ENCODE measurements at places on chromosomes 6 and 20.
A peak's percentile ranks its signal among the peaks of the same experiment; 100 is the strongest.

DNA sequence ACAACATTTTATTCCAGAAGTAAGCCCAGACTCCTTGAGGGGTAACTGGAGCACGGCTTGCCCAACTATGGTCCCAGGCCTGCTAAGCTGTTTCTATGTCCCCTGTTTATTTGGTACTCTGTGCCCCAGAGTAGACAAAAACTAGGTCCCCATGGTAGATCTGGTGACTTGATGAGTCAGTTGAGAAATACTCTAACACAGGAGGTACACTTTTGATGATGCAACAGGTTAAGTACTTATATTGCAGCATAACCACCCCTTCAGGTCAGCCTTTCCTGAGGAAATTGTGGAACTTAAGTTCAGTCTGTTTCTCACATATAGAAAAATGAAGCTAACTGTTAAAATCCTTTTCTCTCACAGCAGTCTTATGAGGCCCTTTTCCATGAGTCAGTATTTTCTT is 19.6 kb downstream of the TTPAL start:
- DNase-seq, result peak; percentile 82

DNA sequence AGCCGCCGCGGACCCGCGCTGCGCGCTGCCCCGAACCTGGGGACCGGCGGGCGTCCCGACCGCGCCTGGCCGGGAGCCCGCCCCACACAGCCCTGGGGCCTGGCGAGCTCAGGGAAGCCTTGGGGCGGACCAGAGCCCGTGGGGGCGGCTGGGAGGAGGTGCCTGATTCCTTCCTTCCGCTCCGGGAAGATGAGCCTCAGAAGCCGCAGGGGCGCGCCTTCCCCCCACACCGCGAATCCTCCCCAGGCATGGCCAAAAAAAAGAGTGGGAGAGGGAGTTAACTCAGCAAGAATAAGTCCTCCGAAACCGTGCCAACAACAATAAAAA is at the start of gene CBLN4:
CBLN4 (minus strand) TSS at position 131 of the 327 bp plus-strand sequence. CDS start 1,348 bp downstream, outside the sequence.
- DNase-seq, result no peak

- no peak for DNase-seq
Observed at GRCh38 chr6:33088931-33089620, 13.3 kb downstream of the HLA-DPB1 start.

GRCh38 chr6:14408446-14408845 is 290.9 kb downstream of the CD83 start:
- no peak for DNase-seq

DNA sequence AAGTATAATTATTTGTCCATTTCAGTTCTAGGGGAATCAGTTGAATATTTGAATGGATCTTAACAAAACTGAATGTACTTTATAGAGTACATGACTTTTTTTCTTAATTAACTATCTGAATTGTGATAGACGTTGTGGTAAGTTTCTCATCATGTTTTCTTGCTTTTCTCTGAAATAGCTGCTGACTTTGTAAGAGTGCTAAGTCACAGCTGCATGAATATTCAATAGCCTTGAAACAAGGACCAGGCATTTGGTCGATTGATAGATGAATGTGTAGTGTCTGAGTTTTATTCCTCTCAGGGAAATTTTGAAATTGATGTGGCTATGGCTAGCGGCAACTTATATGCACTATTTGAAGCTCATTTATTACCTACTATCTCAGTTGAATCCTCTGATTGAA is 56.0 kb downstream of the ADGRB3 start:
- no peak for DNase-seq

- no peak for DNase-seq
Observed at GRCh38 chr20:25191689-25192088, 3.8 kb upstream of the ENTPD6 start.

DNA sequence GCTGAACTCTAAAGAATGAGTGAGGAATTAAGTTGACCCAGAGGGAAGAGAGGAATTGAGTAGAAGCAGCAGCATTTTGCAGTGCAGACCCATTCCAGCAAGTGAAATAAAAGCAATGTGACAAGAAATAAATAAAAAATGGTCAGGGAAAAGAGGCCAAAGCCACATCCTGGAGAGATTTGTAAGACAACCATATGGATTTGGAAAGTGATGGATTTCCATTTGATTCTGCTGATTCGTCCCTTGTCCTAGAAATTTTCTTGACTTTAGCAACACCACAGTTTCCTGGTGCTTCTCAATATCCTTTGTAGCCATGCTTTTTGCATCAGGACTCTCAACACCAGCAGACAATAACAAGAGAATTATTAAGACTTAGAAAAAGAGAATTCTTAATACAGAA is 29.8 kb downstream of the ANKEF1 start:
- DNase-seq, result peak; percentile 29

GRCh38 chr6:10028222-10028621 is 386.7 kb downstream of the TFAP2A start:
- DNase-seq, result no peak

DNA sequence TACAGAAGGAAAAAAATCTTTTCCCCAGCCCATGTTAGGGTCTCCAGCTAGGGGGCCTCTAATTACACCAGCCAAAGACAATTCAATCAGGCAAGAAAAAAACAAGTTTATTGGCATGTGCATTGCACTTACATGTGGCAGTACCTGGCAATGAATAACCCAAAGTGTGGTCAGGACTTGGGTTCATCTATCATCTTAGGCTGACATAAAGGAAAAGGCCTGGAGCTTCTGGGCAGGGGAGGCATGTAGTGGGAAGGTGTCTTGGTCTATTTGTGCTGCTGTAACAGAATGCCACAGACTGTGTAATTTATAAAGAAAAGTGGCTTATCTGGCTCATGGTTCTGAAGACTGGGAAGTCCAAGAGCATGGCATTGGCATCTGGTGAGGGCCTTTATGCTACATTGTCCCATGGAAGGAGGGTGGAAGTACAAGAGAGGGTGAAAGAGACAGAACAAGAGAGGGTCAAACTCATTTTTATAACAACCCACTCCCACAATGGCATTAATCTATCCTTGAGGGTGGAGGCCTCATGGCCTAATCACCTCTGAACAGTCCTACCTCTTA is 4.4 kb upstream of the PYGB start:
- no peak for DNase-seq

DNA sequence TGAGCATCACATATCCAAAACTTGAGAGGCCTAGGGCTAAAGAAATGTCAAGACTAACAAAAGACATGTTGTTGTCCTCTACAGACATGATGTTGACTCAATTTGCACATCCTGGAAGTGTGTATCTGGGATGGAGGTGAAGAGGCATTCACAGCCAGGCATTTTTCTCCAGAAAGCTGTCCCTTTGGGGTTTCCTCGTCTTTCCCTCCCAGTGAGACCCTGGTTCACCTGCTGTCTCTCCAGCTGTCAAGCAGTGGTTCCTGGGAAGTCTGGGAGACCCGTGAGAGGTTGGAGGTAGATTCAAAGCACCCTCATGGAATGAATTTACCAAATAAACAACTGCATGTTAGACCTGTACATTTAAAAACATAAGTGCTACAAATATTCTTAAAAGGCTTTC is 32.1 kb downstream of the BACH2 start:
- DNase-seq, result no peak

DNA sequence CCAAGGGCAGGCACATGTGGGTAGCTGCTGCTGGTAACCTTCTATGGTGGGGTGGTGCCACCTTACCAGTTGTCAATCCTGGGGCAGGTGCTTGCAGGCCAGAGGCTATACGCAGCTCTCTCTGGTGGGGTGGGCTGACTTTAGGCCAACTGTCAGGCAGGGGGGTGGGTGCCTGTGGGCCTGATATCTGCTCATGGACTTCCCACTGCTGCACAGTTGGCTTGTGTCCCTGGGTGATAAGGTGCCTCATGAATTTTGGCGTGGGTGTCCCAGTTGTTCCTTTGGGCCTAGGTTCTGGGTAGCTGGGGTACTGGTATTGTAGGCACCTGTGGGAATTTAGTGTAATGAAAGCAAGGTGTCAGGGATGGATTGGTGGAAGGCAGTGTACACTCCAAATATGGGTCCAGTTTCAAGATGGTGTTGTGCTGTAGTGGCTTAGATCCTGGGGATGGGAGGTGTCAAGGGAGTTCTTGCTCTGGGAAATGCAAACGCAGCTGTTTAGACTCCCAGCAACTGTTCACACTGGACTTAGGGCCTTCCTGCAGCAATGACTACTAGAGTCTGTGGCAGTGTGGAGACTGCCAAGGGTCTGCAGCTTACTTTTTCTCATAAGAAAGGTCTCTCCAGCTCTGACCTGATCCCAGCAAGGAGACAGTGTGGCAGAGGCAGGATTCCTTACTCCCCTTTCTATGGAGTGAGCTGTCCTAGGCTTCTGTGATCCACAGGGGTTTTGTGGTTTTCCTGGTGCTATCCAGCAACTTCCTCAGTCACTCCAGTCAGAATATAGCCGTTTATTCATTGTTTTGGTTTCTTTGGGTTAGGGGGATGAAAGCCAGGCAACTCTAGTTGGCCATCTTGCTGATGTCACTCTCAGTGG is 128.2 kb downstream of the CRYBG1 start:
- DNase-seq, result no peak

GRCh38 chr6:44386364-44386928 is 1.1 kb upstream of the CDC5L start:
- no peak for DNase-seq

DNA sequence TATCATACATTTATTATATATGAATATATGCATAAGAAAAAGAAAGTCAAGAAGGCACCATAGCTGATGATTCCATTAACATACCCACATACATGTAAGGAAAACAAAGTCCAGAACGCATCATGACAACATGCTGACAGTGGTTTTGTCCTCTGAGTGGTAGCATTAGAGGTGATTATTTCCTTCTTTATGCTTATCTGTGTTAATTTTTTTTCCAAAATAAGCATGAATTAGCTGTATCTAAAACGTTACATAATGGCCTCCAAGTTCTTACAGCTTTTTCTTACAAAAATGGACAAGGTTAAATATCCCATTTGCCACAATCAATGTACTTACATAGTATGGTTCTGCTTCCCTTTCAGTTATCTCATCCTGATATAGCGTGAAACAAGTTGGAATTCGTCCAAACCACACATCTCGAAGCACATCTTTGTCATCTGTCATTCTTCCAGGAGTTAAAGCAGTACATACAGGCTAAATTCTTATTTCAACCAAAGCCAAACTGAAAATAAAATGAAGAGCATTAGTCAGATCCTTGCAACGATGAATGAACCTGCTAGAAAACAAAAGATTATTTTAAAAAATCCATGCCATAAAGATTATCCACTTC is 9.7 kb downstream of the ATG5 start:
- DNase-seq, result no peak

GRCh38 chr6:75396005-75396800 is 97.4 kb downstream of the FILIP1 start:
- no peak for DNase-seq

DNA sequence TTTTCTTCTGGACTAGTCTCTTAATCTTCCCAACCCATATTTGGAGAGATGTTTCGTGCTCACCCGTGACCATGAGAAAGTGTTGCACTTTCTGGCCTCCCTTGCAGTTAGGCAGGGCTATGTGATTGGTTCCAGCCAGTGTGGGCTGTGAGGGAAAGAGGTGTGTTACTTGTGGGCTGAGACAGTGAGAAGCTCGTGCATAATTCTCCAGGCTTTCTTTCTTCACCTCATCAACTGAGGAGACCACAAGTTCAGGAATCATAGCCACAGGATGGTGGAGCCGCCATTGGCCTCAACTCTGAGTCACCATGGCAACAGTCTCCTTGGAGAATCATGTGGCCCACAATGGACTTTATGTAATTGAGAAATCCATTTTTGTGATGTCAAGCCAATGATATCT is 57.5 kb upstream of the FUCA2 start:
- no peak for DNase-seq

Data from foreskin fibroblast (primary cell).